Dermis microvascular lymphatic vessel endothelial cell (primary cell): ENCODE measurements at places on chromosomes 4 and X. TPM values are rescaled to one million over a fixed set of nuclear protein-coding genes. Genes with fewer than 3 reads are reported as not detected.

DNA sequence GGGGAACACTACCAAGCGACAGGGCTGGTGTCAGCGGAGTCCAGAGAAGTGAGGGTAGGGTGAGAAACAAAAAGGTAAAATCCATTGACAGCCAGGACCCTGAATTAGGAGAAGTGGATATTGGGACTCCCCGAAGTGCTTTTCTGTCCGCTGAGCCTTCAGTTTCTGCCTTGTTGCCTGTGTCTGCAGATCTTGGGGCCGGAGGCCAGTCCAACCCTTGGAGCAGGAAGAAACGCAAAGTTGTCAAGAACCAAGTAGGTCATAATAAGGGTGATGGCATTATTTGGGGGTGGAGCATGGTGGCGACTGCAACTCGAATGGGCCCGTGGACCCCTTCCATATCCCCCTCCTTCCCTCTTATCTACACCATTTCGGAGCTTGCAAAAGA is 1.0 kb downstream of the ARMCX1 start:
- no peak for DNase-seq

DNA sequence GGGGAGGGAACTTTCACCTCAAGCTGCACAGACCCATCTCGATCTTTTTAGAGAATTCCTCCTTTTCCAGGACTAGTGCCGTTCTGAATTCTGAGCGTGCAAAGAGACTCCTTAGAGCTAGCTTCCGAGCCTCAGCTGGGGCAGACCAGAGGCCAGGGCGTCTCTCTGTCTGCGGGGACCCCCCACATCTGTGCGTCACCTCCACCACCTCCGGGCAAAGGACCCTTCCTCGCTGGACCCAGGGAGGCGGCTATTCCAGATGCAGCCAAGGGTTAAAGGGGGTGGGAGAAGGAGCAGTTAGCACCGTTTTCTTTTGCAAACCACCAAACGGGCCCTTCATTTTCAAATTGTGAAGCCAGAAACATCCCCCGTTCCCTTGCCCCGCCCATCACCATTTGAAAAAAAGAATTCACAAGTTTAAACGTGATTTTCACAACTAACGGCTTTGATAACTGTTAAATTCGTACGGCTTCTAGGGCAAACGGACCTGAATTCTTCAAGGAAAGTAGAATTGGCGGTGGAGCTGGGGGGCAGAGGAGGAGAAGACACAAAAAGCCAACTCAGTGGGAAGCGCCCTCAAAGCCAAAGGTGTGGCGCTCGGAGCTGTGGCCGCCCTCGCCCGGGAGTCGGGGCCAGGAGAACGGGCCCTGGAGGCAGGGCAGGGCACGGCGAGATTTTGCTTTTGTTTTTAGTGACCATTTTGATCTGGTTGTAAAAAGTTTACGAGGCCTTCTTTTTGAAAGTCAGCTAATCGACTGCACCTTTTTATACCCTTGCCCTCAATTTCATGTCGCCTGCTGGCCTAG is 3.3 kb upstream of the PDGFRA start:
- DNase-seq, result no peak

DNA sequence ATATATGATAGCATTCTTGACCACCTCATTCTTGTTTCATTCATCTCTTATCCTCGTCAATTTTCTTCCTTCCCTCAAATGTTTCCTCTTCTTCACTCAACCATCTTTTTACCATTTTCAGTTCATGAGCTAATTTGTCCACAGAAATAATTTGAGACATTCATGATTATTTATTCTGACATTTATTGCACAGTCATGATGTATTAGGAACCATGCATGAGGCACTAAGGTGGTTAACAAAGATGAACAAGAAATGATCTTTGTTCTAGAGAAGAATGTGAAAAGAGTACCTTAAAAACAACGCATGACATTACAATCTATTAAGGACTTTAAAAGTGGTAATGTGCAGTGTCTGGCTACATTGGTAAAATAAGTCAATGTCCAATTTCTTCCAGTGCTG is 27.9 kb downstream of the TEC start:
- DNase-seq, result no peak

DNA sequence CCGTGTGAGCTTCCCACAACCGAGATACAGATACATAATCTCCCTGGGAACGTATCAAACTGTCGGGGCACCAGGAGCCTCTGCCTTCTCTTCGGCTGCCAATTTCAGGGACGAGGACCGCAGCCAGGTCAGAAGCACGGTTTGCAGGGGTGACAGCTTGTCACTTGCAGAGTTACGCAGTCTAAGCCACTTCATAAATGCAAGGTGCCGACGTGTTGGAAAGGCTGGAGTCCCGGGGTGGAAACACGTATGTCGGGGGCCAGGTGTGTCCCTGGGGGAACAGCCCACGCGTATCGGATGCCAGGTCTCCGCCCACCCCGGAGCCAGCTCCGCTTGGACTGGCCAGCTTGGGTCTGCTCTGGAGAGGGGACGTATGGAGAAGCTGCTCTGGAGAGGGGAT is 76.3 kb upstream of the SHOX start:
- DNase-seq, result no peak

GRCh38 chrX:66000628-66001272 is 39.1 kb downstream of the VSIG4 start:
- DNase-seq, result no peak

- DNase-seq, result no peak
Measured at GRCh38 chr4:41551536-41551935, 13.6 kb downstream of the LIMCH1 start.

ETDB gene
- total RNA-seq, result not detected in 2 replicates

AREG gene
- under 0.01 and 0.13 TPM in 2 replicates for total RNA-seq

DBET gene
- not detected in 2 replicates for total RNA-seq

RFC1 gene
- total RNA-seq, result 47.6 and 50.8 TPM in 2 replicates

FAAH2 gene
- total RNA-seq, result 0.89 and 1.4 TPM in 2 replicates

OTC gene
- total RNA-seq, result 0.13 and 0.26 TPM in 2 replicates
